ENCODE measurements at places on chromosomes 5 and 9. TPM values are rescaled to one million over a fixed set of nuclear protein-coding genes. Genes with fewer than 3 reads are reported as not detected.

TAF11L10 gene
- not detected for total RNA-seq

IFNB1 gene
- 1.6 TPM for total RNA-seq

TLX3 gene
- not detected for total RNA-seq

GLDC gene
- total RNA-seq, result 5.2 TPM

QSOX2 gene
- 21.5 TPM for total RNA-seq

GRCh38 chr5:23332650-23333251 lies 174.7 kb upstream of the PRDM9 start:
- H3K27me3 ChIP-seq, result no peaks in the 10 kb centered on the region
- no peaks in the 10 kb centered on the region for H3K36me3 ChIP-seq
- H3K4me3 ChIP-seq, result no peak overlapping the region
- H3K4me1 ChIP-seq, result no peaks in the 10 kb centered on the region
- DNase-seq, result no peak

- no peaks in the 10 kb centered on the region for H3K36me3 ChIP-seq
- no peaks in the 10 kb centered on the region for H3K4me1 ChIP-seq
- H3K27me3 ChIP-seq, result peaks cover 26% of the 10 kb centered on the region
- no peak overlapping the region for H3K27ac ChIP-seq
- peak overlapping the region; percentile 5 for H3K4me3 ChIP-seq
Observed at GRCh38 chr9:108816037-108816436, 39.7 kb downstream of the ACTL7B start.

DNA sequence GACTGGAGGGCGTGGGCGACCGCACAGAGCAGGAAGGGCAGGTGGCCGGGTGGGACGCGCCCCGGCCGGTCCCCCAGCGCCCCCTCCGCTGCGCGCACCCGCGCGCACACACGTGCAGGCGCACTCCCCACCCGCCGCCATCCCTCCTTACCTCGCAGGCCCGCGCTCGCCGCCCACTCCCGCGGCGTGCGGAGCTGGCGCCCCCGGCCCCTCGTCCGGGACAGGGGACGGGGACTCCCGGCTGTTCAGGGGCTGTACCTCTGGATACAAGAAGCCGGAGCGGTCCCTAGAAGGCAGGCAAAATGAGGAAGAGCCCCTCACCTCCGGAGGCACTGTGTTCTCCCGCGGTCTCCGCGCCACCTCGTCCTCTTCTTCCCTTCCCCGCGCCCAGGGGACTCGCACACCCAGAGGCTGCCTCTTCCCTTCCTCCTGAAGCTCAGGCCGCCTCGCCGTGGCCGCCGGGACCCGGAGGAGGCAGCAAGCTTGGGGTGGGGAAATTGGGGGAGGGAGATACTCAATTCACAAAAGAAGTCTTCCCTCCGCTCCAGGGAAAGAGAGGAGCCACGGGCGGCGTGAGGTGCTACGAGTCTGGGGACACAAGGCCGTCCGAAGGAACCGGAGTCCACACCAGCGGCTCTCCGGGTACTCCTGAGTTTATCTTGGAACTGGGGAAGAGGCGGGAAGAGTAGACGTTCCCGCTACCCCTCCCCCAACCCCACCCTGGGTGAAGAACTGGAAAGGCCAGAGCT lies 1.4 kb upstream of the GABRB2 start:
- H3K4me1 ChIP-seq, result peaks cover 16% of the 10 kb centered on the region
- peak overlapping the region; percentile 57 for H3K4me3 ChIP-seq
- peaks cover 3% of the 10 kb centered on the region for H3K36me3 ChIP-seq
- no peak for DNase-seq

DNA sequence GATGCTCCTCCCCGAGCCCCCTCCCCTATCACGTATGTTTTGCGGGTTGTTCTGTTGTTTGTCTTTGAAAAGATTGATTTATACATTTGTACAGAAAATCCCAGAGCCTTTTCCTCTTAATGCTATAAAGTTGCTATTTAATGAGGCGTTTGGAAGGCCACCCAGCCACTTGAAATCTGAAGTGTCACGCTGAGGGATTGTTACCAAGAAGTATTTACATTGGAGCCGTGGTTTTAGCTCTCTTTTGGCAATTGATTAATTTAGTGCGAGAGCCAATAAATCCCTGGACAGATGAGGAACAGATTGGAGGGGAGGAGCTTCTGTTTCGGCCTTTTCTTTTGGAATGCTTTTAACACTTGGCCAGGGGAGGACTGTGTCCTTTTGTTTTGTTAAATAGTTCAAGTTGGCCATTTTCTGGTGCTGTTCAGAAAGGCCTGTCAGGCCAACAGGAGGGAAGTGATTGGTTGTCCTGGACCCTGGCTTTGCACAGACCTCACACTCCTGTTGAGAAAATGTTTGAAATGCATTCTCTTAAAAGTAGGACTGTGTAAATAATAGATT lies 250.2 kb downstream of the PDZD2 start:
- H3K36me3 ChIP-seq, result no peaks in the 10 kb centered on the region
- DNase-seq, result no peak
- no peak overlapping the region for H3K27ac ChIP-seq
- no peak overlapping the region for H3K4me3 ChIP-seq

- peaks cover 7% of the 10 kb centered on the region for H3K27me3 ChIP-seq
- no peak overlapping the region for H3K27ac ChIP-seq
- no peaks in the 10 kb centered on the region for H3K36me3 ChIP-seq
Observed at GRCh38 chr5:177099422-177100093, 12.8 kb downstream of the FGFR4 start.

DNA sequence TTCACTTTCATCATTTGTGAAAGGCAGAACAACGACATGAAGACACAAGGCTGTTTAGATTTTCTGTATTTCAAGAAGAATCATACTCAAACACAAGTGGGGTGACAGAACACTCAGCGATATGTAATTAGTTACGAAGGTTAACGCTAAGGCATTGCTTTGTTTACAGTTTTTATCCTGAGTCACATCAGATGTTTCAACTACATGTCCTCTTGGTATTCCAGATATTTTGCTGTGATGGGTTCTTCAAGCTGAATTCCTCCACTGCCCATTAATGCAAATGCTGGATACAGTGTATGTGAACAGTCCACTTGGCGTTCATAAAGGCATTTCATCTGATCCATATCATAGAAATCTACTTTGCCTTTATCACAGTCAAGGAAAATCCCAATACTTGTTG lies 43.4 kb downstream of the TRIM36 start:
- H3K27me3 ChIP-seq, result peaks cover 5% of the 10 kb centered on the region
- H3K4me1 ChIP-seq, result no peaks in the 10 kb centered on the region
- DNase-seq, result no peak
- no peak overlapping the region for H3K27ac ChIP-seq
- H3K4me3 ChIP-seq, result no peak overlapping the region

DNA sequence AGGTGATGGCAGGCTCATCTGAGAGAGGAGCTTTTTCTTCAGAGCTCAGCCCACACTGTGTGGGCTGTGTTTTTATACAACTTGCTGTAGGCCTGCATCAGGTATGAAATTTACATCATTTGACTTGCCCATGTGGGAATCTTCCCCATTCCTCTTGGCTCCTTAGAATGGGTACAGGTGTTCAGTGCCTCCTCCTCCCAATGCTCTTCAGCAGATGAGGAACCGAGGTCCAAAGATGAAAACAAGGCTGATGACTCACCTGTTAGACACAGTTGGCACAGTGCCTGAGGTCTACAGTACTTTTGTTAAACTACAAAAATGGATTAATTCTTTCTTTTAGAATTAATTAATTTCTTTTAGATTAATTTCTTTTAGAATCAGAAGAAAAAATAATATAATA lies 20.8 kb downstream of the PAPPA start:
- DNase-seq, result no peak
- H3K4me3 ChIP-seq, result no peak overlapping the region
- H3K4me1 ChIP-seq, result no peaks in the 10 kb centered on the region
- no peak overlapping the region for H3K27ac ChIP-seq

GRCh38 chr9:109789556-109789955 lies 9.6 kb downstream of the PALM2AKAP2 start:
- H3K4me3 ChIP-seq, result no peak overlapping the region
- H3K27me3 ChIP-seq, result peaks cover 22% of the 10 kb centered on the region
- no peak for DNase-seq
- no peaks in the 10 kb centered on the region for H3K36me3 ChIP-seq
- H3K27ac ChIP-seq, result no peak overlapping the region

DNA sequence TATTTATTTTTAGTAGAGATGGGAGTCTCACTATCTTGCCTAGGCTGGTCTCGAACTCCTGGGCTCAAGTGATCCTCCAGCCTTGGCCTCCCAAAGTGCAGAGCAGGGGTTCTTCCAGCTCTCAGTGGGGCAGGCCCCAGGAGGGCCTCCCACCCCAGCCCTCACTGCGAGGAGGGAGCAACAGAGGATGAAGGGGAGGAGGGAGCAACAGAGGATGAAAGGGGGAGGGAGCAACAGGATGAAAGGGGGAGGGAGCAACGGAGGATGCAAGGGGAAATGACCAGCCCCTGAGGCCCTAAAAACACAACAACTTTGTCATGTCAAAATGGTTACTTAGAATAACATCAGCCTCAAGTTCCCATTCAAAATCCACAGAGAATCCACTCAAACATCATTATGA lies 10.0 kb downstream of the TRIM14 start:
- H3K27ac ChIP-seq, result peak overlapping the region; percentile 56
- peaks cover 11% of the 10 kb centered on the region for H3K36me3 ChIP-seq
- H3K4me1 ChIP-seq, result peaks cover 75% of the 10 kb centered on the region
- DNase-seq, result no peak
- H3K4me3 ChIP-seq, result peak overlapping the region; percentile 63
- no peaks in the 10 kb centered on the region for H3K27me3 ChIP-seq

GRCh38 chr5:133564921-133565565 lies 47.3 kb downstream of the FSTL4 start:
- DNase-seq, result peak; percentile 8
- no peak overlapping the region for H3K27ac ChIP-seq
- no peaks in the 10 kb centered on the region for H3K36me3 ChIP-seq

All from activated T-cell treated with anti-CD3 and anti-CD28 coated beads, Interleukin-2, amount 50 U/mL, for 72 hours (primary cell).